Stimulated activated CD4-positive, alpha-beta T cell treated with anti-CD3 and anti-CD28 coated beads, Interleukin-1b, Interleukin-23, amount 100 ng/mL, for 1 hour (primary cell): ENCODE measurements at places on chromosomes 3 and 15.

DNA sequence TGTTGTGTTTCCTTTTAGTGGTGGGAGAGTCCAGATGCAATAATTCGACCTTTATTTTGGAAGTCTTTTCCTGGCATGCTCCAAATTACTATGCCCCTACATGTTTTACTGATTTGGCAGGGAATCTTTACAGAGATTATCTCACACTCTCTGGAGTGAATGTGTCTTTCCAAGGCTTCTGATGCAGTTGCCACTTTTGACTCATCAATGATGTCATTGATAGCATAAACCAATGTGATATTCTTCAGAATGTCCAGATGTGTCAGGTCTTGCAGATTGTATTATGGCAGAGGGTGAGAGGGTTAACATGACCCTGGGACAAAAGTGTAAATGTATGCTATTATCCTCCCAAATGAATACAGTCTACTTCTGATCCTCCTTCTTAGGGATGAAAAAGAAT lies 9.7 kb downstream of the RTP4 start:
- no peak for DNase-seq

DNA sequence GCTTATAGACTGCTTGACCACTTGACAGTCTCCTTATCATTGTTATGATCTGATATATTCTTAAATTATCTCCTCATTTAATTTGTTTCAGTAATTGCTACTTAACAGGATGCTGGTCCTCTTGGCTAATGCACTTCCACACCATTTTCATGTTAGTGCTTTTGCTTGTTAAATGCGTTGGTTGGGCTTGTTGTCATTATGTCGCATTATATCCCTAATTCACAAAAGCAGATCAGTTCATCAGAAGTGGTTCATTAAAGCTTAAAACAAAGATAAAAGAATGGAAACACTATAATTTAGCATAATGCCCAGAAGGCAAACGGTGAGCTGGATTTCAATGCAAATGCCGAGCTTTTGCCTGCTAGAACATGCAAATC lies 17.1 kb upstream of the EHHADH start:
- no peak for DNase-seq

DNA sequence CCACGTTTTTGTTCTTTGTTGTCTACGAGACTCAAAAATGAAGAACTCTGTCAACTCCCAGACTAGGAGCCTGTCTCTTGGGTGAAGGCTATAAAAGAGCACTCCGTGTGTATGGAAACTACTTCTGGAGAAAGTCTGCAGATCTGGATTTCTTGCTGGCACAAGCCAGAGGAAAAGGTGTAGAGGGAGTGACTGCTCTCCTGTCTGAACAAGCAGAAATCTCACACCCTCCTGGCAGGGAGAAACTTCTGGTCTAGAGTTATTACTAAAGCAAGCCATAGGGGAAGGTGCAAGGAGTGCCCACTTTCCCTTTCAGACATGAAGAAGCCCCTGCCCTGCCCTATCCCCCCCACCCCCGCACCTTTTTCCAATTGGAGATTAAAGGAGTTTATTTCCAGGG lies 9.5 kb downstream of the PLAAT1 start:
- DNase-seq = no peak

DNA sequence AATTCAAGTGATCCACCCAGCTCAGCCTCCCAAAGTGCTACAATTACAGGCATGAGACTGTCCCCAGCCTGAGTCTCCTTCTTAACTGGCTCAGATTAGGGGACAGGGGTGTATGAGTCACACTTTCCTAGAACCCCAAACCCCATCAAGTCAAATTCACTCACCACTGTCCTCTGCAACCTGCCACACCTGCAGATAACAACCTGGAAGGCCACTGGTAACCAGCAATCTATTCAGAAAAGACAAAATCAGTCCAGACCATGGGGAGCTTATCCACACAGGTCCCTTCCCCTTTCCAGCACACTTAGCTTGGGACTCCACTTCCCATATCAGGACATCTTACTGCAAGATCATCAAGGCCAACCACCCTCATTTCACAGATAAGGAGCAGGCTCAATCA lies 6.4 kb downstream of the WDR73 start:
- DNase-seq = no peak

- no peak for DNase-seq
These were observed 8.7 kb upstream of the TMEM212 start for GRCh38 chr3:171834461-171834801.
